Ureter (tissue), 1 donor: ENCODE measurements at places on chromosomes 16 and 17. TPM values are rescaled to one million over a fixed set of nuclear protein-coding genes. Genes with fewer than 3 reads are reported as not detected.

The FGF11 gene
- 3.5 TPM for total RNA-seq

The NPTX1 gene
- 2.0 TPM for total RNA-seq

The DNAI2 gene
- not detected for total RNA-seq

The LRRC37A gene
- 7.7 TPM for total RNA-seq

The MT3 gene
- total RNA-seq: 1.5 TPM

The CDRT15L2 gene
- total RNA-seq: not detected

The MC1R gene
- 12.3 TPM for total RNA-seq

The YBX2 gene
- not detected for total RNA-seq

The CEP95 gene
- 71.6 TPM for total RNA-seq

The SLC35G6 gene
- total RNA-seq: not detected

The EVI2B gene
- total RNA-seq: 6.5 TPM

The ZACN gene
- not detected for total RNA-seq

The GGT6 gene
- 83.6 TPM for total RNA-seq

The C16orf87 gene
- total RNA-seq: 9.4 TPM

The SECTM1 gene
- total RNA-seq: 12.6 TPM

The FBXW10B gene
- 15.4 TPM for total RNA-seq

The SLC47A1 gene
- total RNA-seq: 2.0 TPM

The TMEM219 gene
- 131 TPM for total RNA-seq

The TMIGD1 gene
- not detected for total RNA-seq

The OR1A1 gene
- not detected for total RNA-seq

The ARL16 gene
- total RNA-seq: 35.5 TPM

The KRT34 gene
- total RNA-seq: not detected

The ATAD5 gene
- total RNA-seq: 3.0 TPM

The FAHD1 gene
- total RNA-seq: 29.3 TPM

The PPP1R27 gene
- not detected for total RNA-seq

The KRTAP4-4 gene
- not detected for total RNA-seq

The PCGF2 gene
- 54.5 TPM for total RNA-seq

The GINS2 gene
- total RNA-seq: 2.6 TPM

The FBXL16 gene
- 1.3 TPM for total RNA-seq

The ACSM5 gene
- total RNA-seq: 2.3 TPM

The CLDN9 gene
- total RNA-seq: 0.42 TPM

The ZNF385C gene
- 1.2 TPM for total RNA-seq

The KRT13 gene
- total RNA-seq: 2,358 TPM

The CHRNE gene
- 1.2 TPM for total RNA-seq

The TBC1D26 gene
- total RNA-seq: 0.47 TPM

The LLGL2 gene
- total RNA-seq: 94.0 TPM

The ZP2 gene
- not detected for total RNA-seq

The CDRT15 gene
- not detected for total RNA-seq

The FBXW10 gene
- 1.1 TPM for total RNA-seq

The CHD9NB gene
- total RNA-seq: 2.2 TPM

The FOXJ1 gene
- total RNA-seq: 2.5 TPM

The NOTUM gene
- 4.0 TPM for total RNA-seq

The NR1D1 gene
- 26.0 TPM for total RNA-seq

The NME3 gene
- total RNA-seq: 79.7 TPM

The ADAP2 gene
- 8.5 TPM for total RNA-seq

The SLC6A2 gene
- 4.6 TPM for total RNA-seq

The CCNF gene
- 7.8 TPM for total RNA-seq

The C17orf50 gene
- not detected for total RNA-seq

The RNF43 gene
- 19.1 TPM for total RNA-seq
